ENCODE measurements at places on chromosomes 3 and 15.
A peak's percentile ranks its signal among the peaks of the same experiment; 100 is the strongest.

DNA sequence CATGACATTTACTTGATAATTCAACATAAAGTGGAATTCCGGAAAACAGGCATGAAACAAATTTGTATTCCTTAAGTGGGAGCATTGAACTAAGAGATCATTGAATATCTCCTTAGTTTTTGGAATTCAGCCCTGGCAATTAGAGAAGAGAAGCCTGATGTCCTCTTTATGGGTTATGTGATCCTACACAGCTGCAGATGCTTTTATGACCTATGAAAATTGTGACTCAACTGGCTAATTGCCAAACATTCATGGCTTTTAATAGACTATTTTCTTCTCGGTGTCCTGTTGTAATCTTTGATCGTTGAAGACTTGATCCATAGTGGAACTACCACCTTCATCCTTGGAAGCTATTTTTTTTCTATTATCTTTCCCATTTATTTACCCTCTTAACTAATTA is 46.1 kb downstream of the AGBL1 start:
- DNase-seq, result no peak

DNA sequence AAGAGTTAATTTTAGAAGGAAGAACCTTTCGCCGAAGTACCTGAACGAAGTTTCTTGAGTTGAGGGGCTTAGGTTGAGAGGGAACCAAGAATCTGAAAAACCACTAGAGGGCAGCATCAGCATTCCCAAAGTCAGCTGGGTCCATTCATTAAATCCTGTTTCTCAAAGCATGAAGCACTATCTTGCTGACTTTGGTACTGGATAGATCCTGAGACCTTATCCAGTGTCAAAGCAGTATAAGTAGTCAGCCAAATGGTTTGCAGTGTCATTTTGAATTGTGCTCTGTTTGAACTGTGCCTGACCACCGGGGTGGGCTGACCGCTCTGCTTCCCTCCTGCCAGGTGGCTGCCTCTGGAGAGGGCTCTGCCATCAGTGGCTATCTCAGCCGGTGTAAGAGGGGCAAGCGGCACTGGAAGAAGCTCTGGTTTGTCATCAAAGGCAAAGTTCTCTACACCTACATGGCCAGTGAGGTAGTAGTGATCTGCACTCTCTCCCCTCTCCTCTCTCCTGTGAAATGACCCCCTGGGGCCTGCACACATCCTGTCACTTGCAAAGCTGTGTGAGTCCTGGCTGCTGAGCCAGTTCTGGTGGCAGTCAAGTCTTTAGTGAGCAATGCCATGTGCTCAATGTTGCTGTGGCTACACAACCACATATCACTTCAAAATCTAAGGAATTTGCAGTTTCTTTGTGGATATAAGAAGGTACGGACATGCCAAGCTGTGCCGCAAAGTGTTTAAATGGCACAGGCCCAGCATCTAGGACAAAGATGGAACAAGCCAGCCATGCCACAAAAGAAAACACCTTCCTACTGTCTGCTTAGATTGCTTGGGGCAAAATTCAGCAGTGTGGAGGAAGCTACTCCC is 21.4 kb upstream of the NR2C2 start:
- peak; percentile 53 for DNase-seq

DNA sequence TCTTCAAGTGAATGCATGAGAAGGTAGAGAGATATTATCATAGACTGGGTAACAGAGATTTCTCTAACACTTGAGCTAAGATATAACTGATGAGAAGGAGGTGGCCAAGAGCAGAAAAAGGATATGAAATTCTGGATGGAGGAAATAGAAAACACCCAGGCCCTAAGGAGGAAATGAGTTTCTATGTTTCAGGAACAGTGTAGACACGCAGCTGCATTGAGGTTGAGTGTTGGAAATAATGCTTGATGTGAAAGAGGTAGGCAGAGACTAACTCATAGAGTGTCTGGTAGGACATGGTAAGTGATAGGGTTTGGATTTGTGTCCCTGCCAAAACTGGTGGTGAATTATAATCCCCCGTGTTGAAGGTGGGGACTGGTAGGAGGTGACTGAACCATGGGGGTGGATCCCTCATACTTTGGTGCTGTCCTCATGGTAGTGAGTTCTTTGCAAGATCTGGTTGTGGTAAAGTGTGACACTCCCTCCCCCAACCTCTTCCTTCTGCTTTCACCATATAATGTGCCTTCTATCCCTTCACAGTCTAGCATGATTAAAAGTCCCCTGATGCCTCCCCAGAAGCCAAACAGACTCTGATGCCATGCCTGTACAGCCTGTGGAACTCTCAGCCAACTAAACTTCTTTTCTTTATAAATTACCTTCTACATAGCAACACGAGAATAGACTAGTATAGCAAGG is 787.3 kb downstream of the EDEM1 start:
- DNase-seq, result no peak

DNA sequence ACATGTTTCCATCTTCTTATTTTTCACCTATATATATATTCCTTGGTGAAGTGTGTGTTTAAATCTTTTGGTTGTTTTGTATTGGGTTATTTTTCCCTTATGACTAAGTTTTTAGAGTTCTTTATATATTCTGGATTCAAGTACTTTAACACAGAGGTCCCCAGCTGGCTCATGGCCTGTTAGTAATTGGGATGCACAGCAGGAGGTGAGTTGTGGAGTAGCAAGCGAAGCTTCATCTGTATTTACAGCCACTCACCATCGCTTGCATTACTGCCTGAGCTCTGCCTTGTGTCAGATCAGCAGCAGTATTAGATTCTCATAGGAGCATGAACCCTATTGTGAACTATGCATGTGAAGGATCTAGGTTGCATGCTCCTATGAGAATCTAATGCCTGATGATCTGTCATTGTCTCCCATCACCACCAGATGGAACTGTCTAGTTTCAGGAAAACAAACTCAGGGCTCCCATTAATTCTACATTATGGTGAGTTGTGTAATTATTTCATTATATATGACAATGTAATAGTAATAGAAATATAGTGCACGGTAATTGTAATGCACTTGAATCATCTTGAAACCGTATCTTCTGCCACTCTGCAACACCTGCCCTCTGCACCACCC is 151.6 kb downstream of the RSRC1 start:
- peak; percentile 62 for DNase-seq

- DNase-seq, result no peak
Measured at GRCh38 chr3:195597229-195597628, 13.5 kb upstream of the APOD start.

- DNase-seq, result no peak
Measured at GRCh38 chr3:49812916-49813496, 747 bp downstream of the UBA7 start.

DNA sequence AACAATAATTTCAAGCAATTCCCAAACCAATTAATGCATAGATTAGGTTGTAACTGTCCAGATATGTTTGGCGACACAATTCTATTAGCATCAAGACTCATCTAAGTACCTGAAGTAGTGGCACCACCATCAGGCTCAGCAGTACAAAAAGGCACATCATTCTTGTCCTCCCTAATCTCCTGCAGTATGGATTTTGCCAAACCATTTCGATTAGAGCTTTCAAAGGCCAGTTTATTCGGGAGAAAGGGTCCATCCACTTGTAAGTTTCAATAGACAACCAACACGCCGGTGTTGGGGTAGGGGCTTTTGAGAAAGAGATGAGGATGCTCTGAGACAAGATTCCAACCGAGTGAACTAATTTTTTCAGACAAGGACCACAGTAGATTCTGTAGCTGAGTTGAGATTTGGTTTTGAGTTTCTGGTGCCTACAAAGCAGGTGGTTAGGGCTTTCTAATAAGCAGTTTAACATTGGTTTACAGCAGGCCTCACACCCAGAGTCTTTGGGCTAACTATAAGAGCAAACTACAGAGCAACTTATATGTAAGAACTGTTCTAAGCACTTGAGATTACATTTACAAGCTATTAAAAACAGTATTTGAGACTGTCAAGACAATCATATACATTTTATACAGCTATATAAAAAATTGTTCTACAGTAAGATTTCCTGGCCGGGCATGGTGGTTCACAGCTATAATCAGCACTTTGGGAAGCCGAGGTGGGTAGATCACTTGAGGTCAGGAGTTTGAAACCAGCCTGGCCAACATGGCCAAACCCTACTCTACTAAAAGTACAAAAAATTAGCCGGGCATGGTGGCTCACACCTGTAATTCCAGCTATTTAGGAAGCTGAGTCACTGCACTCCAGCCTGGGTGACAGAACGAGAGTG is 4.5 kb downstream of the RPL22L1 start:
- DNase-seq, result no peak

DNA sequence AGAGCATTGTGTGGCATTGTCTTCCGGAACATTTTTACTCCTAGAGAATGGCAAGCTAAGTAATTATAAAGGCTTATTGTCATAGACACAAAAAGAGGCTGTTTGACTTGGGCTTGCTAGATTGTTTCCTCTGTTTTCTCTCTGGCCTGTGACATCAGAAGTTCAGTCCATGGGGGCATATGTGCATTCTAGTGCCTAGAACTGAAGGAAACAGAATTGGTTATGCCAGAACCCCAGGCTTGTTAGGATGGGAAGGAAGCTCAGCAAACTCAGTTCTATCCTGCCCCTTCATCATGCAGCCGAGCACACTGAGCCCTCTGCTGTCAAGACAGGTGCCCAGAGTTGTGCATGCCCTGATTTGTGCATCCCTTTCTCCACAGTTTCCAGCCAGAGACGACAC is 131.3 kb downstream of the PDE8A start:
- DNase-seq, result no peak

Measured in NCI-H1417 (cell line).